B cell (primary cell): ENCODE measurements at places on chromosomes 6 and 20. TPM values are rescaled to one million over a fixed set of nuclear protein-coding genes. Genes with fewer than 3 reads are reported as not detected.

The SRSF12 gene
- polyA plus RNA-seq: not detected in 2 replicates

The GRM1 gene
- polyA plus RNA-seq: not detected in 2 replicates

The FNDC11 gene
- 32.3 and 34.2 TPM in 2 replicates for polyA plus RNA-seq

The MUC21 gene
- polyA plus RNA-seq: not detected in 2 replicates

- DNase-seq: no peak
Measured at GRCh38 chr6:108689272-108690161, 128.8 kb downstream of the FOXO3 start.

DNA sequence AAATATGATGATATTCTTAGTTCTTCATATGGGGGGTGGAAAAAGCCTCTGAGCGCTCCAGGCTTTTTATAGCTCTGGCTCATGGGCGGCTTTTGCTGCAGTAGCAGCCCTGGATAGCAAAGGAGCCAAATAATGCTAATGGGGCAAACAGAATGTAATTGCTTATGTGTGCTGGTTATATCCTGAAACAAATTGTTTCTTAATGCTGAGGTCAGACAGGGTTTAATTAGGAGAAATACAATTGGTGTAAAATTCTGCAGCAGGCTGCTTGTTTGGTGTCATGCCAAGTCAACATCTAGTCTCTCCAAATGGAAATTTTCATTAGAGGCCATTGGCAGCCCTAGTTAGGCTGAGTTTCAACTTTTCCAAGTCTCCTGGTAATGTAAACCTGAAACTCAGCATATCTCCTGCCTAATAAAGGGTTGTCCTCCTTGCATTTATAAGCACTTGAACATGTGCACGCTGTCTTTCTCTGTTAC lies 530.1 kb upstream of the NOX3 start:
- DNase-seq: no peak

DNA sequence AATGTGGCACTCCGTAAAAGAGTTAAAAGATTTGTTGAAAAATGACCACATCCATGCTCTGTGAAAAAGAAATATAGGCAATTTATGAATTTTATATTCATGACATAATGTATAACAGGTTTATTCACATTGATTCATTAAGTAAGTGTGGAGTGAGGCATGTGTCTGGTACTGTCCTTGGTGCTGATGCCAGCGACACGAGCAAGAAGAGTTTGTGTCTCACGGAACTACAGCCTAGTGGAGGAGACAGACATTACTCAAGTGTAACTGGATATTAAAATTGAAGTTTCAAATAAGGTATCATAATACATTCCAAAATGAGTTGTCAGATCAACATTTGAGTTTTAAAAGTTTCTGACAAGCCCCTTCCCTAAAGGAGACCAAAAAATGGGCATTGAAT lies 158.2 kb upstream of the PRND start:
- no peak for DNase-seq

GRCh38 chr6:157670466-157671186 lies 152.4 kb upstream of the SNX9 start:
- DNase-seq: no peak

GRCh38 chr6:111805511-111806164 lies 67.6 kb downstream of the FYN start:
- no peak for DNase-seq

GRCh38 chr6:110530671-110531070 lies 54.3 kb upstream of the SLC22A16 start:
- no peak for DNase-seq

- DNase-seq: no peak
Measured at GRCh38 chr6:9583753-9584352, 831.0 kb downstream of the TFAP2A start.

- DNase-seq: peak; percentile 33
Measured at GRCh38 chr6:32327103-32327502, 44.6 kb downstream of the TSBP1 start.

DNA sequence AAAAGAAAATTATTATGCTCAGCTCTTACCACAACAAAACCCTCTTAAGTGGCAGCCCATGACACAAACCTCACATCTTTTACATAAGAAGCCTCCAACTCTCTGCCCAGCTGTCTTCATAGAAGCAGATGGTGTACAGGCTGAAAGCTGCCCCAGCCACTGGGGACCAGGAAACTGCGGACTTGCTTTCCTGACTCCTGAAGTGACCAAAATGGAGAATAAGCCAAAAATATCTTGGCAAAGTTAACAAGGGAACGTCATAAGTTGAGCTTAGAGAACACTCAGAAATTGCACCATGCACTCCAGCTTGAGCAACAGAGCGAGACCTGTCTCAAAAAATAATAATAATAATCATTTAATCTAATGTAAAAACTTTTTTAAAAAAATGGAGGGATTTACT lies 160.3 kb upstream of the CDYL start:
- no peak for DNase-seq
